NCI-H1417 (cell line): ENCODE measurements at places on chromosomes 6 and 20.

GRCh38 chr6:108712946-108713345 lies 135.3 kb upstream of the ARMC2 start:
- no peak for DNase-seq

- no peak for DNase-seq
Measured at GRCh38 chr20:2293971-2294370, 1.8 kb upstream of the TGM3 start.

DNA sequence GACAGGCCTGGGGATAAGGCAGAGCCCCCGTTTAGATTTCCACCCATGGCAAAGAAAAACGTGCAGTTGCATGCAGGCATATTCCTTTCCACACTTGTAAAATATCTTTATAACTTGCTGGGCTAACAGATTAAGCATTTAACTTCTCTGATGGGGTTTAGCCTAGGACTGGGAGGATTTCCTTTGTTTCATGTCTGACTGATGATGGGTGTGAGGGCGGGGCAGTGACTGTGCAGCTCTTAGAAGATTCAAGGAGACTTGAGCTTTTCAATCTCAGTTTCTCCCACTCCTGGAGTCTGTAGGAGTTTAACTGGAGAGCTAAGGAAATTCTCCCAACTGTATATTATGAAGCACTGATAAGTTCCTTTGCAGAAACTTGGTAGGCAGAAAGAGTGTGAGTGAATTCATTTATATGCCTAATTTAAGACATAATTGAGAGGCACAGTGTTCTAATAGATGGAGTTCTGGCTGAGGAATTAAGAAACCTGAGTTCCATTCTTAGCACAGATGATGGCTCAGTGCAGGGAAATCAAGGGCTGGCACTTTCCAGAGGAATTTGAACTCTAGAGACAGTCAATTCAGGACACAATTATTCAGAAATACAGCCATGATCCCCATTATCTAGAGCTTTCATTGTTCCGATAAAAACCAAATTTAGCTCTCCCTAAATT lies 214.6 kb upstream of the CNR1 start:
- DNase-seq, result no peak

- DNase-seq, result no peak
Measured at GRCh38 chr6:3176562-3177355, 19.4 kb upstream of the TUBB2A start.

DNA sequence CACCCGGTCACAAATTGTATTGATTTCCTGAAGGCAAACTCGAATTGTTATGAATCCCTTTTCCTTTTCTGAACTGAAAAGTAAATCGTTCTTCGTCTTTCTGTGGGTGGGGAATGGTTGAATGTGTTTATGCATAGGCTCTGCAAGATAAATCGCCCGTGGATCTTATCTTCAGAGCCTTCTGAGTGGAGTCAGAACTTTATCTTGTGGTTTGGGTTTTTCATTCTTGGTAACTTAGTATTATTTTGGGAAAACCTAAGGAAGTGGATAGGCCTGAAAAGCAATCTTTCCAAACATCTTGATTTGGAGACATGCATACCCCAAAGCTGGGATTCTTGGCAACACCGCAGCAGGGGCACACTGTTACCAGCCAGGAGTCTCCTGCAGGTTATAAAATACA lies 122.4 kb downstream of the MAP3K7 start:
- no peak for DNase-seq

DNA sequence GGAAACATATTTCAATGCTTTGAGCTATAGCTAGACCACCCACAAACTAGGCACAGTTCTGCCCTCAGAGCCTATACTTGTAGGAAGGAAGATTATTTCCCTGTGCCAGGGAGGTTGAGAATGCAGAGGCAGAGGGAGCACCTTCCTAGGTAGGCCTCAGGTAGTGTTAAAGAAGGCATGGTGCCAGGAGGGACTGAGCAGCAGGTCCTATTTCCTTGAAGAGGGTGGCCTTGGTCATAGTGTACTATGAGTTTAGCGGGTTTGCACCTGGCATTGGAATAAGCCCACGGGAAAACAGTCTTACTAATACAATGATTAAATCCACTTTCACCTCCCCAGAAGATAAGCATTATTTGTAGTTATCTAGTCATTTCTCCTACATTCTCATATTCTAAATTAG lies 375.4 kb downstream of the CDKAL1 start:
- DNase-seq, result no peak

- DNase-seq, result no peak
Measured at GRCh38 chr6:155126727-155127439, 131.8 kb downstream of the TIAM2 start.

GRCh38 chr6:167093406-167093921 lies 29.4 kb upstream of the CCR6 start:
- no peak for DNase-seq

GRCh38 chr20:59784365-59784764 lies 149.1 kb downstream of the SYCP2 start:
- DNase-seq, result no peak

GRCh38 chr6:116662202-116662601 lies 6.4 kb downstream of the ZUP1 start:
- no peak for DNase-seq

- DNase-seq, result no peak
Measured at GRCh38 chr6:37077905-37078296, 72.4 kb downstream of the FGD2 start.
